ENCODE measurements at places on chromosomes 12 and 14. TPM values are rescaled to one million over a fixed set of nuclear protein-coding genes. Genes with fewer than 3 reads are reported as not detected.

Gene GPX2
- not detected for total RNA-seq

Gene CMTM5
- 0.96 TPM for total RNA-seq

Gene EPYC
- total RNA-seq, result 2.2 TPM

Gene CTDSP2
- 68.4 TPM for total RNA-seq

Gene LAG3
- total RNA-seq, result 1.7 TPM

Gene POMT2
- 16.1 TPM for total RNA-seq

Gene ADCY6
- total RNA-seq, result 20.0 TPM

Gene TIGAR
- 6.3 TPM for total RNA-seq

Gene CYP46A1
- 9.4 TPM for total RNA-seq

Gene FGF23
- total RNA-seq, result 4.3 TPM

Gene NRXN3
- 8.7 TPM for total RNA-seq

Gene ACOT4
- 4.3 TPM for total RNA-seq

Gene LGR5
- 4.1 TPM for total RNA-seq

Gene ARMH4
- 25.3 TPM for total RNA-seq

Gene ATXN3
- 61.9 TPM for total RNA-seq

Gene TMCC3
- total RNA-seq, result 11.6 TPM

Gene B4GALNT3
- 6.7 TPM for total RNA-seq

Gene MUCL1
- total RNA-seq, result not detected

Gene ARHGEF25
- 101 TPM for total RNA-seq

Gene BHLHE41
- total RNA-seq, result 7.9 TPM

Gene CEBPE
- total RNA-seq, result 6.0 TPM

Gene TMEM253
- total RNA-seq, result not detected

Gene PAN2
- total RNA-seq, result 55.6 TPM

Gene CNOT2
- 212 TPM for total RNA-seq

Gene RNASE3
- 0.96 TPM for total RNA-seq

Gene KRT79
- not detected for total RNA-seq

Gene EIF2B2
- total RNA-seq, result 30.1 TPM

Gene FOXJ2
- 6.5 TPM for total RNA-seq

Gene KRT2
- 0.48 TPM for total RNA-seq

Gene EGLN3
- total RNA-seq, result 121 TPM

Gene SLC7A8
- 25.0 TPM for total RNA-seq

Gene NOVA1
- 51.5 TPM for total RNA-seq

Gene PLA2G1B
- total RNA-seq, result not detected

Gene C12orf75
- 94.9 TPM for total RNA-seq

Gene CLEC2A
- not detected for total RNA-seq

Data from umbilical cord (tissue), 2 donors.